ENCODE measurements at places on chromosomes 5 and 9.

DNA sequence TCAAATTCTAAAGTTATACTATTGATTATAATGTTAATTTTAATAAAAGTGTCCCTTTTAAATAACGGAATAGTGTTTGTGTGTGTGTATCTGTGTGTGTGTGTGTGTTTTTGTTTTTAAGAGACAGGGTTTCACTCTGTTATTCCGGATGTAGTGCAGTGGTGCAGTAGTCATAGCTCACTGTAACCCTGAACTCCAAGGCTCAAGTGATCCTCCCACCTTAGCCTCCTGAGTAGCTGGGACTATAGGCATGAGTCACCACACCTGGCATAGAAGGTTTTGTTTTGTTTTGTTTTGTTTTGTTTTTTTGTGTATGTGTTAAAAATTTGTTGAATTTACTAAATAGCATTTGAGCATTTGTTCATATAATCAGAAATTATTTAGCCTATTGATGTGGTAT lies 64.6 kb downstream of the YTHDC2 start:
- no peak for DNase-seq

- no peak for DNase-seq
Observed at GRCh38 chr5:77397686-77398292, 94.3 kb downstream of the WDR41 start.

GRCh38 chr5:2200261-2200950 lies 317.7 kb upstream of the IRX4 start:
- DNase-seq = no peak

- no peak for DNase-seq
Observed at GRCh38 chr5:10192309-10192708, 57.4 kb downstream of the ATPSCKMT start.

DNA sequence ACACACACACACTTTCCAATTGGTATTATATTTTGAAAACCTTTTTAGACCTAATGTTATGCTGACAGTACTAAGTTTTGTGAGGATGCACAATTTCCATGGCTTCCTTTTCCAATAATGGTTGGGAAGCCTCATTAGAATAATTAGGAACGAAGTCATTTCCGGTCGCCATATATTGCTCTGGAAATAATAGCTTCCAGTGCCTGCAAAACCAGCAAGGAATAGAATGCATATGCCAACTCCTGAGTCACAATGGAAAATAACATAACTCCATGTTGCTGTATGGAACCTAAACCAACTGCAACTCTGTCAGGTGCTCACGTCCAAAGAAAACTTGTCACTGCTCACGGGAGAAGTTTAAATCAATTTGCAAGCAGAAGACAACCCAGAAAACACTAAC lies 222.0 kb downstream of the EBF1 start:
- DNase-seq = no peak

- no peak for DNase-seq
Observed at GRCh38 chr5:174606646-174607045, 117.7 kb upstream of the MSX2 start.

- DNase-seq = no peak
Observed at GRCh38 chr9:129225815-129226214, 47.8 kb upstream of the IER5L start.

DNA sequence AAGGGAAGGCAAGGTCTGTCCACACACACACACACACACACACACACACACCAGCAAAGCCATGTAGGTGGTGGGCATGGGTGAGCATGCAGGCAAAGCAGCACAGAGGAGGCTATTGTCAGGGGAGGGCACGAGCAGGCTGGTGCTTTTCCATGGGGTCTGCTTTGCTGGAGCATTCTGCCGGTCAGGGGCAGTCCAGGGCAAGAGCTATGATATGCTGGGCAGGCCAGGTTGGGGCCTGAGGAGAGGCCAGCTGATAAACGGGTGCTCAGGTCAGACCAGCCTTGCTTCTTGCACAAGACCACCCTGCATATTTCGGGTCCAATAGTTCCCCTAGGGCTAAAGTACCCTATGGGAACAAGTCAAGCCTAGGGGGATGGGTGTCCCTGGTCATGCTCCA lies 253.9 kb upstream of the DMAC1 start:
- DNase-seq = no peak

- no peak for DNase-seq
Observed at GRCh38 chr5:110275878-110276277, 450.6 kb downstream of the TMEM232 start.

- DNase-seq = no peak
Observed at GRCh38 chr9:137336735-137337134, 34.7 kb upstream of the NRARP start.

DNA sequence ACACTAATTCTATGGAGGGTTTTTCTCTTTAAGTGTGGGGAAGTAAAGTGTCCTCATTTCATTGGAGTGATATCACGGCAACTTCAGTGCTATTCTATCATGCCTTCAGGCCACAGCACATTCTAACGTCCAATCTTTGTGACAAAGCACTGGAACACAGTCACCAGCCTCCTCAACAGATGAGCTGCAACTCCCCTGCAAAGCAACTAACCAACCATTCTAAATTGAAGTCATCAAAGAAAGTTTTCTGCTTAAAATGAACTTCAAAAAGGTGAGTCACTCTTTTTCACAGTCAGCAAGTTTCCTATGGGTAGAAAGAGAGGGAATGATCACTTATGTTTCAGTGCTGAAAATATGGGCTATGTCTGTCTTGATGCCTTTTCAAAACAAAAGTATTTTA lies 190.8 kb downstream of the ELAVL2 start:
- no peak for DNase-seq

DNA sequence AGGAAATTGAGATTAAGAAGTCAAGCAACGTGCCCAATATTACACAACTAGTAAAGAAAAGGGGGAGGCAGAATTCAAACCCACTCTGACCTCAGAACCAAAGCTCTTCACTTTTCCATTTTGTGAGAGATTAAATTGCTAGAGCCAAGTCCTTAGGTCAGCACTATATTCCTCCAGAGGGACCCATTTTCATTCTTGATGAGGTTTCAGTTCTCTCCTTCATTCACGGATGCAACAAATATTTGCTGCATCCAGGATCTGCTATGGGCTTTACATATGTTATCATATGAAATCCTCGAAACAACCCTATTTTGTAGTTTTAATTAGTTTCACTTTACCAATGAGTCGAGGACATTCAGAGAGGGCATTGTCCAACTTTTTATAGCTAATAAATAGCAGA lies 239.2 kb downstream of the EFNA5 start:
- DNase-seq = no peak

DNA sequence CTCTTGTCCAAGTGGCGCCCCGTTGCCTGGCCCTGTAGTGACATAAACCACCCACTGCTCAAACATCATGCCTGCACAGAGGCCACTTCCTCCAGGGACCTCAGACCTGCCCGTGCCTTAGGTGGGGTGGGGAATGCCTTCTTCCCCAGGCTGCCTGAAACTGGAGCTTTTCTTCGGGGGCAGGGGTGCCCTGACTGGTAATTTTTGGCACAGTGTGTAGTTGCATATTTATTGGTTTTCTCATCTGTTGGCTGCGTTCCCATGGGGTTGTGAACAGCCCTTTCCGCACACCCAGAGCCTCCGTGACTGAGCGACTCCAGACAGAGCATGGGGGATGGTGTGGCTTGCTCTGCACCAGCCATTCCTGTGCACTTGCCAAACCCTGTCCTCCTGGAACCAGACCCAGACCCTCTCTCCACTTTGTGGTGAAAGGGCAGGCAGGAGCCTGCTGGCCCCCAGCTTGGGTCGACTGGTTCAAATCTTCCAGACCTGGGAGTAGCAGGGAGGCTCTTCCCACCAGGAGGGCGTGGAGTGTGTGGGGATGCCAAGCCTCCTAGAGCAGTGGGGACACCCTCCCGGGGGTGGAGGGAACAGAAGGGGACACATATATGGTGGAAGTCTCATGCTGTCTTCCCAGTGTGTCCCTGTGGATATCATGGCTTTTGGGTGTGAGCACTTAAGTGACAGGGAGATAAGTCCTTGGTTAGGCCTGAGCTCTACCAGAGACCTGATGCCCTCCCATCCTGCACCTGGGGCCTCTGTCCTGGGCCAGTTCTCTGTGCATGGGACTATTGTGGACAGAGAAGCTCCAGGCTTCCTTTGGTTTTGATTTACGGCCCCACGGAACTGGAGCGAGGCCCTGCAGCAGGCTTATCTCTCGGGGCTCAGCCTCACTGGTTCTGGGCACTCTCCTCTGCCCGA lies 39.6 kb downstream of the WNK2 start:
- no peak for DNase-seq

DNA sequence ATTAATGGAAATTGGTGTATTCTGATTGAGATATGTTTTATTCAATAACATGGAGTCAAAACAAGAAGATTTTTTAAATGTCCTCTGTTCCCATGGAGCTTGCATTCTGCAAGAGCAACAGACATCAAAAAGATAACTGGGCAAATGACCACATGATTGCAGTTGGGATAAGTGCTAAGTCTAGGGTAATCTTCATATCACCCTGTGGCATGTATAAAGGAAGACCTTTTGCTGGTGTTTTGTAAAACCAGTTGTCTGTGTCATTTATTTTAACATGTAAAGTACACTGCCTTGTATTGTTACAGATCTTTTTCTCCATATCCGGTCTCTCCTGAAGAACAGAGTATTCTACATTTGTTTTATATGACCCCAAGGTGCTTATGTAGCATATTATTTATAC lies 44.0 kb downstream of the PTCD2 start:
- DNase-seq = no peak

Measured in stimulated activated CD8-positive, alpha-beta memory T cell treated with anti-CD3 and anti-CD28 coated beads, Interleukin-4, amount 100 ng/mL, for 1 hour (primary cell).